Activated naive CD4-positive, alpha-beta T cell (primary cell): ENCODE measurements at places on chromosomes 2 and 18.

DNA sequence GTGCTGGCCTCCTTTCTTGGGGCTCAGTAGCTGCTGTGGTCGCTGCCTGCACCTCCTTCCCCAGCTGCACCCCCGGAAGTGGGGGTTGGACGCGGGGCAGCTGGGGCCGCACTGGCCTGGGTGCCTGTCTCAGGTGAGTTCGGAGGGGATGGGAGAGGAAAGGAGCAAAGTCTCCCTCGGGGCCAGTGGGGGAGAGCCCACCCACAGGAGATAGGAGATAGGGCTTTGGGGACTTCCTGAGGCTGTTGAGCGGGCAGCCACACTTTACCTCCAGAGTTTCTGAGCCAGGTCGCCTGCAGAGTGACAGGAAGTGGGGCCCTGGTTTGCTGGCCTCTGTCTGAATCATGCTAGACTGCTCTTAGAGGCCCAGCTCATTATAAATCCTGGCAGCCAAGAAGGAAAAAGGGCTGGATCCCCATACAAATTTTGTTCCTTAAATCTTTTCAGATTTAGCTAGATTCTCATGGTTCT, 8.1 kb downstream of the MBP start:
- DNase-seq: no peak

DNA sequence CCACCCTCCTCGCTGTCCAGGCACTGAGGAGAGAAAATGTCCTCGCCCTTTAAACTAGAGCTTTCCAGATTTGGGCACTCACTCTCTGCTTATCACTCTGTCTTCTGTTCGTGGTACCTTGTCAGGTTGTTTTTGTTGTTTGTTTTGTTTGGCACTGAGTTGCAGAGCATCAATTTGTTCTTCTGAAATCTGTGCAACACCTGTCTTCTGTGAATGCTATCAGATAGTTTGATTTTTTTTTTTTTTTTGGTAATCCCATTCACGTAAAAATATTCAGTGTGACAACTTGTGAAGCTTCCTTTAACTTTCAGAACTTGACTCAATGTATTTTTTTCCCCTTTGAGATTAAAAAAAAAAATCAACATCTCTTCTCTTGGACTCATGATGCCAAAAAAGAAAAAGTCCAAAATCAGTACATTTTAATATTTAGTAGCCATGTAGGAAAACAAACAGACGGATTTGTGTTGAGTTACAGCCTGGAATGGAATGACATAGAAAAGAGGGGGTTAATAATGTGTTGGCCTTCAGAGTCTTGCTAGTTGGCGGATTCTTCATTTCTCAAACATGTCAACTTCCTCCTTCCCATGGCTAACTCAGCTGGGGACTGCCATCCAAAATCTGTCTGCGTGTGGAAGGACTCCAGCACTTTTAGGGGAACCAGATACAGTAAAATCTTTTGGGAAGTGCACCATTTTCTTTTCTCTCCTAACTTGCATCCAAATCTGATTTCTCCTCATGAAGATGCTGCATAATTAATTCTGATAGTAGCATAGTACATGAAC, 1.6 kb downstream of the TMEM178A start:
- DNase-seq: no peak

- DNase-seq: no peak
Measured at GRCh38 chr2:27958711-27959378, 68.3 kb downstream of the BABAM2 start.

DNA sequence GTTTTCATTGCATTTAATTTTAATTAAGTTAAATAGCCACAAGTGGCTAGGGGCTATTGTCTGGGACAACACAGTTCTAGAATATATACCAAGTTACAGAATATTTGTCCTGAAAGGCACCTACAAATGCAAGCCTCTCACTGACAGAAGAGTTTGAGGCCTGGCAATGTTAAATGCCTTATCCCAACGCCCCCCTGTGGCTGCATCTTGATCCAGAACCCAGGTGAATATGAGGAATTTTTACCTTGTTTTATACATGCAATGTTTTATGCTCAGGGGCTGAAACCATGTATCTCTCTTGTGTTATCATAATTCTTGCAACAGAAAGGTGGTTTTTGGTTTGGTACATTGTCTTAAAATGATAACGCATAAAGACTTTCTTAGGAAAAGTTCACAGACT, 71.8 kb upstream of the SEC11C start:
- DNase-seq: no peak

DNA sequence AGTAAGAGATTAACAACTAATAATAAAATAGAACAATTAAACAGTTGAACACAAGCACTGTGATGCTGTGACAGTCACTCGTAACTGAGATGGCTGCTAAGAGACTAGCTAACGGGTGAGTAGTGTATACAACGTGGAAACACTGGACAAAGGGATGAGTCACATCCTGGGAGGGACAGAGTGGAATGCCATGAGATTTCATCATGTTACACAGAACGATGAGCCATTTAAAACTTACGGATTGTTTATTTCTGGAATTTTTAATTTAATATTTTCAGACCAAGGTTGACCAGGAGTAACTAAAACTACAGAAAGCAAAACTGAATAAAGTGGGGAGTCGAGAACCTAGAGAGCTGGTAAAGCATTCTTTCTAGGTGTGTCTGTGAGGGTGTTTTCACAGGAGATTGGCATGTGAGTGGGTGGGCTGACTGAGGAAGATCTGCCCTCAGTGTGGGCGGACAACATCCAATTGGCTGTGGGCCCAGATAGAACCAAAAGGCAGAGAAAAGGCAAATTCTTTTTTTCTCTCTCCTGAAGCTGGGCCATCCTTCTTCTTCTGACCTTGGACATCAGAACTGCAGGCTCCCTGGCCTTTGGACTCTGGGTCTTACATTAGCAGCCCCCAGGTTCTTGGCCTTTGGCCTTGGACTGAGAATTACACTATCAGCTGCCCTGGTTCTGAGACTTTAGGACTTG, 14.6 kb downstream of the TMSB10 start:
- DNase-seq: no peak

DNA sequence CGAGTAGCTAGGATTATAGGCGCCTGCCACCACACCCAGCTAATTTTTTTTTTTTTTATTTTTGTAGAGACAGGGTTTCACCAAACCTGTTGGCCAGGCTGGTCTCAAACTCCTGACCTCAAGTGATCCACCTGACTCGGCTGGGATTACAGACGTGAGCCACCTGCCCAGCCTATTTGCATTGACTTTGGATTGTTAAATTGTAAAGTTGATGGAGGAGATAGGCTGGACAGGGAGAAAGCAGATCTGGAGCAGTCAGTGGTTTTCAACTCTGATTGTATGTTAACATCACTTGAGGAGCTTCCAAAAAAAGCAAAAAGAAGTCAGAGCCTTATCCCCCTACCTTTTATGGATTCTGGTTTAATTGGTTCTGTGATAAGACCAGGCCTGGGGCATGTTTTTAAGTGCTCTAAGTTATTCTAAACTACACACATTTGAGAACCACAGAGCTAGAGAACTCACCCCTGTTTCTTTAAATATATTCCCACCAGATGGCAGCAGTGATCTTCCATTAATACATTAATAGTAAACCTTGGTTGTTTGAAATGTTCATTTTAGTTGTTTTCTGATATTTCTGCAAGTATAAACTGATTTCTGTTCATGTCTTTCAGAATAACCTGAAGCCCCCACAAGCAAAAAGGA, 7.5 kb downstream of the C2orf49 start:
- DNase-seq: no peak

DNA sequence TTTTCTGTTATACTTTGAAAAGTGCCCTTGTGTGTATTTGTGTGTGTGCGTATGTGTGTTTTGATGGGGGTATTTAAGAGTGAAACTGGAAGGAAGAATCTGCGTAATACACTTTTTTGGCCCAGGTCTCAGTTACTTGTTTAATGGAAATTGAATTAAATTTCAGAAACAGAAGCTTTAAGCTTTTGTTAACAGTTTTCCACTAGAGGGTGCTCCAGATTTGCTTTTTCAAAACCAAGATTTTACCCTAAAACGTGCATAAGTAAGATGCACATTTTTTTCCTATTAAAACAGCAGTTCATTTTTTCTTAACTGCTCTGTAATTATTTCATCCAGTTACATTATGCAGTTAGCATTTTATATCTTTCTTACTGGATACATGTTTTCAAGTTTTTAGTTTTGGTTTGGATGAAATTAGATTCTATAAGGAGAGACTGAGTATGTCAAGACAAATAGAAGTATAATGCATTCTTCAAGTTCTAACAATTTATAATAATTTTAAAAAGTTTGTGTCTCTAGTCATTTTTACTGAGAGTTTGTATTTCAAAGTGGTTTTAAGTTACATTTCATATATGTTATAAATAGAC, 97.2 kb downstream of the PIK3C3 start:
- no peak for DNase-seq

DNA sequence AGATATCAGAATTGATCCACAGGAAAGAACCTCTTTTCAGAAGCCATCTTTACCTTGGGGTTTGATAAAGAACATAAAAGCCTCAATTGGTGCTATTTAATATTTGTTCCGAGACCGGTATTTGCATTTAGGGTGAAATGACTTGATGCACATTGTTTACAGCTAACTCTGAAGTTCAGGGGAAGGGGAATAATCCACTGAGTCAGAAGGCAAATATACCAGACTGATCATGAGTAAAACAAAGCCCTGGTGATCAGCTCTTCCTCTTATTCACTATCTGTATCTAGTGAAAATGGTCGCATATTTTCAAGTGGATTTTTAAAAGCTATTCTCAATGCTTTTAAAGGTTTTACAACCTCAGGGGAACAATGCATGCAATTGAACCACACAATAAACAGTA, 53.0 kb upstream of the ATP8B1 start:
- DNase-seq: no peak

DNA sequence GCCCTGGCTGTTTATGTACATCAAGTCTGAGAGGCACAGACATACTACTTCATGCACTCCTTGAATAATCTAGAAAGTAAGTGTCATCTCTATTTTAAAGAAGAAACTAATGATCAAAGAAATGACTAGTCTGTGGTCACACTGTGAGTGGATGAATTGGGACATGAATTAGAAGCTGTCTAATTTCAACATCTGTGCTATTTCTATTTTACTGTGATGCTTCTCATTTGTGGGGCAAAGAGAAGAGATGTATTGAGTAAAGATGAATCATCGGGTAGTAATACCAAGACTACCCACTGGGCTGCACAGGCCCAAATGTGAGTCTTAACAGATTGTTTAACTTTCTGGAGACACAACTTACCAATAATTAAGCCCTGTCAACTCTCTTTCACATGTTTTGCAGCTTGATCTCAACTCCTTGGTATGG, 42.4 kb upstream of the MTIF2 start:
- DNase-seq: no peak

DNA sequence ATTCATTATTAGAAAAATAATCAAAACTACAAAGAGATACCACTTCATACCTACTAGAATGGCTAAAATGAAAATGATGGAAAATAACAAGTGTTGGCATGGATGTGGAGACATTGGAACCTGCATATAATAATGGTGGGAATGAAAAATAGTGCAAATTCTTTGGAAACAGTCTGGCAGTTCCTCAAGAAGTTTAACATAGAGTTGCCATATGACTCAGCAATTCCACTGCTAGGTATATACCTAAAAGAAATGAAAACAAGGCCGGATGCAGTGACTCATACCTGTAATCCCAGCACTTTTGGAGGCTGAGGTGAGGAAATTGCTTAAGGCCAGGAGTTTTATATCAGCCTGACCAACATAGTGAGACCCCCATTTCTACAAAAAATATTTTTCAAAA, 41.6 kb upstream of the ACYP2 start:
- no peak for DNase-seq

DNA sequence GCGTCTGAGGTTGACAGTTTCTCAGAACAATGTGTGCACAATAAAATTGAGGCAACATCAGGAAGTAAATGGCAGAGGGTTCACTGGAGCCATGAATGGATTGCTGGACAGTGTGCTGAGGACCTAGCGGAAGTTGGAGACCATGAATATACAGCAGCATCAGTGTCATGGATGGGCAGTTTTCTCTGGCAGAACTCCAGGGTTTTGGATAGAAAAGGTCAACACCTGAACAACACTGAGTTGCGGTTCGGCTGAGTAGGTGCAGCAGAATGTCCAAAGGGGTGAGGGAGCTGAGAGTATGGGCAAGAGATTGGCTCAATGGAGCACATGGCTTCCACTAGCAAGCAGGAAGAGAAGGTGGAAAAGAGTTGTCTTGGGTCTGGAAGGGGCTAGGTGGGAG, 73.7 kb downstream of the DNER start:
- DNase-seq: no peak

DNA sequence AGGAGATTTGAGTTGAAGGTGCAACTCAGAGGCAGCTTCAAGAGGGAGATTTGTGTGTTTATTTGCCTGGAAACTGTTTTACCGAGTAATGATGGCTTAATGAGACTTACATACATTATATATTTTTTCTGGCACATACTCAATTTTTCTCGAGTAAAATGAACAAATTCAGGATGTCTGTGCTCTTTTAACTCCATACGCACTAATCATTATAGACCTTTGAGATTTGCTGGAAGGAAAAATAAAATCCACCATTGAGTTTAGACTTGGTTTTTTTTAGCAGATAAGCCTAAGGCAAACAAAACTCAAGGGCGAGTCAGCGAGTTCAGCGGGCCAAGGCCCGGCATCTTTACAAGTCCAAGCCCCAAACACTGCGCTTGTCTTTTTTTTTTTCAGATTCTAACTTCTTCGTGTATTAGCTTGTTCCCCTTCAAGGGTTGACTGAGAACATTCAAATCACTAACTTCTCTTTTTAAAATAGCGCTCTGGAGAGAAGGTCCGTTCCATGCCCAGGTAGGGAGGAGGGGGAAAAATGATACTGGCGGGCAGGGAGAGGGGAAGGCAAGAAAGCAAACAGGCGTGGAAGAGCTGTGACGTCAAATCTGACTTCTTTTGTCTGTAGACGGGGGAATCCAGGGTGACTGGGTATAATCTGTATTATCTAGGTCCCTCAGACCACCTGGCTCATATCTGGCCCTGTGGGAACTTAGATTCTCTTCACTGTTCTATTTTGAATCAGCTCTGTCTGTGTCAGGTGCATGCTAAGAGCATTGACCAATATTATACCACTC, 72.7 kb upstream of the MAP3K20 start:
- no peak for DNase-seq

- DNase-seq: no peak
Measured at GRCh38 chr18:961644-962355, 57.1 kb downstream of the ADCYAP1 start.

GRCh38 chr2:115574667-115575066, 1132.2 kb downstream of the DPP10 start:
- no peak for DNase-seq

DNA sequence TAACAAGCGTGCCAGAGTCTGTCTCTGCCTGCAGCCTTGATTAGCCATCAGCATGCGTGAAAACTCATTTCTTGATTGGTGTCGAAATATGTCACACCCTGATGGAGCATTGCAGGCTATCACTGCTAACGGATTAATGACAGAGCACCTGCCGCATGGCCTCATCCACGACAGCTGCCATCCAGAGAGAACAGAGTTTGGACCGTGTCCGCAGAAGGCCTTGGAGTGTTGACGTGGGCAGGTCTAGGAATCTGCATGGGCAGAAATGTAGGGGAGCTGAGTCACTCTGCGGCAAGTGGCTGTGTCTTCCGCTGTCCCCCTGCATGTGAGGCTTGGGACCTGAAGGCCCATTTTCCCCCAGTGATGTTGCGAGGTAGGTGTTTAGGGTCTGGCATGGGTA, 43.0 kb downstream of the KLHL29 start:
- DNase-seq: no peak

- DNase-seq: no peak
Measured at GRCh38 chr2:133169274-133169912, 398.9 kb downstream of the NCKAP5 start.

GRCh38 chr2:29749843-29750242, 171.5 kb downstream of the ALK start:
- DNase-seq: no peak

- no peak for DNase-seq
Measured at GRCh38 chr18:3048121-3048520, 35.2 kb upstream of the LPIN2 start.
